Fibroblast of pulmonary artery (primary cell): ENCODE measurements at places on chromosomes 4 and X.
A peak's percentile ranks its signal among the peaks of the same experiment; 100 is the strongest.

- no peak for DNase-seq
Measured at GRCh38 chrX:81003491-81004185, 194.0 kb upstream of the BRWD3 start.

DNA sequence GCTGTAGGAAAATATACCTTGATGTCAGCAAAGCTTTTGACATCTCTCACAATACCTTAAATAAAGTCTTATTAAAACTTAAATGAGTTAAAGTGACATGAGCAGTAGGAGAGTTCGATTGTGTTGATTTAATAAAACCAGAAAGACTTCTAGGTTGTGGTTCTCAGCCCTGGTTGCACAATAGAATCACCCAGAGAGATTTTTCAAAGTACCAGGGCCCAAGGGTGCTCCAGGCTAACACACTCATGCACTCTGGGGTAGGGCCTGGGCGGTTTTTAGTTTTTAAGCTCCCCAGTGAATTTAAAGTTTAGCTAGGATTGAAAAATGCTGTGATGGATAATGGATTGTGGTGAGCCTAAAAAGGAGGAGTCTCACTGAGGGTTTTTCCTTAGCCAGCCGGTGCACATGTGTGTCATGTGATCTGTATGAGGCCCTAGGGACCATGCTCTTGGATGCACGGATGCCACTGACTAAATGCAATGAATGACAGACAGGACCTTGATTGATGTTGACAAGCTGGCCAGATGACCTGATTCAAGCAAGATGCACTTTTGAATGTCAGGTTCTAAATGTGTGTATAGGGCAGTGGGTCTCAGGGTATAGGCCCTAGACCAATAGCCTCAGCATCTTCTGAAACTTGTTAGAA is 185.0 kb downstream of the PTTG2 start:
- no peak for DNase-seq

DNA sequence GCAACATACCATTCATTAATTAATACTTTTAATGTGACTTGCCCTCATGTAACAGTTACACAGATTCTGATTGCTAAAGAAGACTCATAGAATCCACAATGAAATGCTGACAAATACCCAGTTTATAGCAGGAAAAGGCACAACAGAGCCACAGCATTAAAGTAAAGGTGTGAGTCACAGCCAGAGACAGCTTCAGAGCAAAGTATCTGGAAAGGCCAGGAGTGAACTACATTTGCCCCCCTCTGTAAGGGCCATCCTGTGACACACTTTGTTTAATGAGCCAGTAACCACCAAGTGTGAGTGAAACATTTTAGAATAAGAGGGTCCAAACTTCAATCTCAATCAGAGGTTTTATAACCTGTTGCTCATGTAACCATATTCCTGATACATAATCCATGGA is 133.8 kb upstream of the TACR3 start:
- no peak for DNase-seq

DNA sequence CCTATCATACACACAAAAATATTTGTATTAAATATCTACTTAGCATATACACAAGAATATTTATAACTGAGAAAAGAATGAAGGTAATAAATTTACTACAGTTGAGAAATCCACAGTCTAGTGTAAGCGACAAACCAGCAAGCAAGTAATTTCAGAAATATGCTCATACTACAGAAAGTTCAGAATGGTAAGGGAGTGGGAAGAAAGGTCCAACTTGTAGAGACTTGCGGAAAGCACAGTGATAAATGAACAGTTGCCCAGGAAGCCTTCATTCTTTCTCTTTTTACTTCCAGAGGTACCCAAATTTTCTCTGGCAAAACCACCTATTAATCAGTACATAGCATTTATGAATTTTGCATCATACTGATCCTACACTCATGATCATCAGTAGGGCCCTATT is 438.1 kb upstream of the PCDH10 start:
- no peak for DNase-seq

- peak; percentile 91 for DNase-seq
Measured at GRCh38 chrX:133645977-133646718, 230.9 kb upstream of the GPC4 start.

DNA sequence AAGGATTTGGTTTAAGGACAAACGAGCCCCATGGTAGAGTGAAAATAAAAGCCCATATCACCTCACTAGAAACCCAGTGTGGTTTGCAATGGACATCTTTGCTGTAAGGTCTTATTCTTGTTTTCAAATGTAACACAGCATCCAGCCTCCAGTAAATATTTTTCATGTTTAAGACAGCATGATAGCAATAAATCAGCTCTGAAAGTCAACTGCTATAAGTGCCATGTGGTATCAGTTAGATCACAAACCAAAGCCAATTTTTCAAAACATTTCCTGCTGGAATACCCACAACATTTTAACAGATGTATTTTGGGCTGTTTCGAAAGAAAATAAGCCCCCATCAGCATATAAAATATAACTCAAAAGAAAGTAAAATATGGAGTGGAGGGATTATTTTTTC is 24.0 kb upstream of the SCML1 start:
- no peak for DNase-seq

DNA sequence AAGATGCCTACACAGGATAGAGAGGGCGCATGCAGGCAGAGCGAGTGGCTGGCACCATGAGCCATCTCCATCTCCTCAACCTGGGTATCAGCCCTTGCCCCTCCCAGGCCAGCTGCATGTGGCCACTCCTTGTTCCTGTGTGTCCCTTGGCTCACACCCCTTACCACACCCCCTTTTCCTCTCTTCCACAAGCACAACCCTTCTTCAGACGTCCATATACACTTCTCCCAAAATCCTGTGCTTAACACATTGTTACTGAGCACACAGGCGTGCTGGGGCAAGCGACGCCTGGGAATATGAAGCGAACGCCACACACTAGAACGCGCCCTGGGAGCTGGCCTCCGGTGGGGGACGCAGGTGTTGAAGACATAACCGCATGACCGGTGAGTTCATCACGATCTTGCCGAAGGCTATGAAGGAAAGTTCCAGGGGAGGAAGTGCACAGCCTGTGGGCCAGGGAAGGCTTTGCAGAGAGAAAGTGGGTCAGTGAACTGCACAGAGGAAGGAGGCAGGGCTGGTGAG is 19.1 kb upstream of the KIAA0232 start:
- no peak for DNase-seq

- no peak for DNase-seq
Measured at GRCh38 chrX:72100051-72100755, 31.5 kb downstream of the RTL5 start.

DNA sequence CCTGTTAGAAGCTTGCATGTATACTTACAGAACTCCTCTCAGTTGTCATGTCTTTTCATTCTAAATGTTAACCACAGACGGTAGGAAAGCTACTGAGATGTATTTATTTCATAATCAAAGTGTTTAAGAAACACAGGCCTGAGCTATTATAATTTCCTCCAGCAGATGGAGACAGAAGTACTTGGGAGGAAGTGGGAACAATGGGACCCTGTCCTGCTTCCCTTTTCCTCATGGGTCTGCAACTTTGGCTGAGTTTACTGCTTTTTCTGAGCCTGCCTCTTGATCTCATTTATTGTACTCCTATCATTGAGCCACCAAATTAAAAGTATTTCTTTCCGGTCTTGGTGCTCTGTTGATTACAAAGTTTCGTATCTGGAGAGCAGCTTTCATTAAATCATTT is 67.7 kb upstream of the SPANXN2 start:
- peak; percentile 64 for DNase-seq

- DNase-seq: peak; percentile 28
Measured at GRCh38 chr4:53601251-53601764, 10.0 kb upstream of the LNX1 start.

GRCh38 chr4:75057369-75057768 is 124.5 kb downstream of the PARM1 start:
- no peak for DNase-seq

- peak; percentile 53 for DNase-seq
Measured at GRCh38 chr4:139301821-139302611, at the start of gene NDUFC1. Gene NDUFC1, minus strand, starts transcription at chr4:139302477. Its CDS starts 6,679 bp downstream, at chr4:139295798.

GRCh38 chr4:24764345-24764744 is 31.0 kb upstream of the SOD3 start:
- no peak for DNase-seq

- no peak for DNase-seq
Measured at GRCh38 chr4:115529126-115529525, 415.7 kb upstream of the NDST4 start.
